ENCODE measurements at places on chromosomes 3 and 15. TPM values are rescaled to one million over a fixed set of nuclear protein-coding genes. Genes with fewer than 3 reads are reported as not detected.

Gene UPK1B
- total RNA-seq = not detected

Gene SLC28A1
- under 0.01 TPM for total RNA-seq

Gene TMEM44
- total RNA-seq = 42.1 TPM

Gene GOLGA8S
- 0.13 TPM for total RNA-seq

Gene COPB2
- 152 TPM for total RNA-seq

Gene CIDEC
- total RNA-seq = not detected

Gene HDDC3
- total RNA-seq = 9.5 TPM

Measured in dermis microvascular lymphatic vessel endothelial cell (primary cell).